ENCODE measurements at places on chromosomes 4 and X.

DNA sequence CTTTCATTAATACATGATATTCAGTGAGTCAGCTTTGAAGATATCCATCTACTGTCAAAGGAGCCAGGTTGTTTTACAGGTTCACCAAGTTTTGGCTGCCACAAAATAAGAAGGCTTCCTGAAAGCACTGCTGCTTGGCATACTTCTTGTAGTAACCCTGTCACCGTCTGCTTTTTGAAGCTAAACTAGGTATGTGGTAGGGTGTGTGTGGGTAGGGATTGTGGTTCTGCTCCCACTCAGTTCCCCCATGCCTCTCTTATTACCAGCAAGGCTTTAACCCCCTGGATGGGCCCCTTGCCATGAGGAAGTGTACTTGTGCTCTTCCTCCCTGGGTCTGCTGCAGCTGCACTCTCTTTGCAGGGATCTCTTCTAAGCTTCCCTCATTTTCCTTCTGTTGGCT is 191.2 kb downstream of the BANK1 start:
- DNase-seq: no peak

DNA sequence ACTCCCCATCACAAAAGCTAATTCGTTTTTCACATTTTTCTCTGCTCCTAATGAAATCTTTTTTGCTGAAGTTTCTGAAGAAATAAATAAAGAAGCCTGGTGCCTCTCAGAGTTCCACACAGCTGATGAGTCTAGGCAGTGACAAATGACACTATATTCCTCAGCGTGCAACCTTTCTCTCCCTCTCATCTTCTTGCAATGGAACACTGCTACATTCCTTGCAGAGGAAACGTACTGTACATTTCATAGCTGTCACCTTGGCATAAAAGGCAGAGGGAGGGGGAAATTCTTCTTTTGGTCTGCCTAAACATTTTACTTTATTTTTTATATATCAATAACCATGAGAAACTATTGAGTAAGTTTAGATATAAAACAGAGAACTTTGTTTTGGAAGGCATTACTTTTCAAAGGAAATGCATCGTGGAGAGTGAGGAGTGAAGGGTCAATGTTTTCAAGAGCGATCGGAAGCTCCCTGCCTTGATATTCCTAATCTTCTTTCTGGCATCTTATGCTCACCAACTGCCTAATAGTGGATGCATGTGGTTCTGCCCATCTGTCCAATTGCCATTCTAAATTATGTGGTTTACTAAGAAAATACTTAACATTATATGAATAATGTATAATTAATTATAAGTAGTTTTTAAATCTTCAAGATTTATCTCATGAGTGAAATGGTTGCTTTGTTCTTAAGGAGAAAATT is 29.4 kb downstream of the SNCA start:
- DNase-seq: no peak

DNA sequence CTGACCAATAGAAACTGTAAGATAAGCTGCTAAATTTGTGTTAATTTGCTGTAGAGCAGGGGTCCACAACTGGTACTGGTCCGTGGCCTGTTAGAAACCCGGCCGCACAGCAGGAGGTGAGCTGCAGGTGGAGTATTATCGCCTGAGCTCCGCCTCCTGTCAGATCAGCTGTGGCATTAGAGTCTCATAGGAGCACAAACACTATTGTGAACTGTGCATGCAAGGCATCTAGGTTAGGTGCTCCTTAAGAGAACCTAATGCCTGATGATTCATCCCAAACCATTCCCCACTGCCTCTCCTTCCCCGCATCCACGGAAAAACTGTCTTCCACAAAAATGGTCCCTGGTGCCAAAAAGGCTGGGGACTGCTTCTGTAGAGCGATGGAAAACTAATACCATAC is 19.7 kb downstream of the FBXW7 start:
- DNase-seq: no peak

GRCh38 chr4:169272265-169272886 is 1.6 kb upstream of the SH3RF1 start:
- no peak for DNase-seq

GRCh38 chr4:109979920-109980717 is 67.4 kb downstream of the EGF start:
- DNase-seq: no peak

DNA sequence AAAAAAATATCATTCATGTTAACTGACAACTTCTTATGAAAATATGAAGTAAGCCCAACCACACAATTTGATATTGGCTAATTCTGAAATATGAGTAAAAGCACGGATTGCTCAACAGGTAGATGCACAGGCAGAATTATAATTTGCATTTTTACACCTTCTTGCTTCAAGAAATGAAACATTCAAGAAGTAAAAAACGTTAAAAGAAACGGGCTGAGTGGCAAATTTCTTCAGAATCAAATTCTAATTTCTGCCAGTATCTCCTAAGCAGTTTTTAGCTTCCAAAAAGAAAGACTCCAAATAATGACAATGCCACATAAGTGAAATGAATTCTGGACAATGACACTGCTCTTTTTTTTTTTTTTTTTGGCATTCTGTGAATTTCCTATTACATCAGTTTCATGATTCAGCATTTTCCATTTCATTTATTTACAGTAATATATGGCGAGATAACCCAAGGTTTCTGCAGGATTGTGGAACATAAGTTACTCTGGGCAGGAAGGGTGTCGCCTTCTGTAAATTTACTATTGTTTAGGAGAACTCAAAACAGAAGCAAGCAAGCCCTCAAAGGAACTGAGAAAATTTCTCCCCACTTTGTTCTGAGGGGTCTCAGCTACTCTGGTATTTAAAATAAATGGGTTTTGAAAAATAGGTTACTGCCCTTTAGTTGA is 1.4 kb downstream of the SEL1L3 start:
- no peak for DNase-seq

GRCh38 chr4:41448934-41449333 is 89.0 kb upstream of the LIMCH1 start:
- no peak for DNase-seq

- DNase-seq: no peak
Measured at GRCh38 chrX:139967300-139967699, 2.0 kb upstream of the CXorf66 start.
